ENCODE measurements at places on chromosomes 3 and 15. TPM values are rescaled to one million over a fixed set of nuclear protein-coding genes. Genes with fewer than 3 reads are reported as not detected.

PLA2G4F gene
- 10.2 TPM for total RNA-seq

GRCh38 chr3:82196645-82197044 lies 435.2 kb upstream of the GBE1 start:
- no peak for DNase-seq

DNA sequence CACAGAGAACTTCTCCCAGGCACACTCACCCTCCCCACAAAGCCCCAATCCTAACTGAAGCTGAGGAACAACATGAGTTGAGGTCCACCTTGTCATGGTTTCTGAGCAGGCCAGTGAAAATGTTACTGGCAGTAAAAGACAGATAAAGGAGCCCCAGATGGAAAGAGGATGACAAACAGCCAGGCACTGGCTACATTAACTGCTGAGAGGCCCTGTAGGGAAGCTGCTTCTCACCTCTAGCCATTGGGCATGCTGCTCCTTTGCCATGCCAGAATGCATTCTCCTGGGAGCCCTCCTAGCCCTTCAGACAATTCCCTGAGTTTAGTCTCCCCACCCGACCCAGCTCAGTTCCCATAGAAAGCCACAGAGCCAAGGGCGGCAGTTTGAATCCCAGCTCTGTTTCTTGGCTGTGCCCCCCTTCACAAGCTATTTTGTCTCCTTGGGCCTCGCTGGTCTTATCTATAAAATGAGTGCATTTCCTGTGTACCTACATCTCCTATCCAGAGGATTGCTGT lies 60.5 kb downstream of the LMCD1 start:
- no peak for DNase-seq

- no peak for DNase-seq
These were observed 55.8 kb upstream of the ACAD9 start for GRCh38 chr3:128823631-128824030.

DNA sequence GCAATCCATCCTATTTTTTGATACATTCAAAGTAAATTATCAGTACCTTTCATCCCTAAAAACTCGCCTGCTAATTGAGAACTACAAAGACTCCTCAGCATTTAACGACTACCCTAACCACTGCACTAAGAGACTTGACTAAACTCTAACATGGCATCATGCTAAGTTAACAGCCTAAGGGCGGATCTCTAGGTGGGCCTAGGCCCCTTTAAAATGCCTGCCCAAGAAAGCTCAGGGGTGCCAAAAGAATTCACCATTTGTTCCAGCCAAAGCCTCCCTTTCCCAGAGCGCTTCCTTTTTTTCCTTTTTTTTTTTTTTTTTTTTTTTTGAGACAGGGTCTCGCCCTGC lies 568 bp upstream of the NEK4 start:
- no peak for DNase-seq

GRCh38 chr15:96146726-96147125 lies 183.8 kb upstream of the NR2F2 start:
- DNase-seq = no peak

DNA sequence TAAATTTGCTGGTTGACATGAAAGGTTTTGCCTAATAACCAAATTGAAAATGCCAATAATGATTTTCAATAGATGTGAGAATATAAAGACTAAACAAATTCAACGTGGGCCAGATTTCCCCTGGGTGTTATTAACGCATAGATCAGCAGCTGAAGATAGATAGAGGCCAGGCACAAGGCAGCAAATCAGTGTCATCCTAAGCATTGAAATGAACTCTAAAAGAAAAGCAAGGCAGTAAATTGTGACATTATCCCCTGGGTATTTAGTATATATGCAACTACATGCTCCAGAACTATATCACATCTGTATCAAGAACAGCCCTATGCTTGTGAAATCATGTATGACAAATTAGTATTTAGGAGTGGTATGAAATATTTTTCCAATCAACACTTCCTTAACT lies 167.1 kb upstream of the EPHA3 start:
- no peak for DNase-seq

DNA sequence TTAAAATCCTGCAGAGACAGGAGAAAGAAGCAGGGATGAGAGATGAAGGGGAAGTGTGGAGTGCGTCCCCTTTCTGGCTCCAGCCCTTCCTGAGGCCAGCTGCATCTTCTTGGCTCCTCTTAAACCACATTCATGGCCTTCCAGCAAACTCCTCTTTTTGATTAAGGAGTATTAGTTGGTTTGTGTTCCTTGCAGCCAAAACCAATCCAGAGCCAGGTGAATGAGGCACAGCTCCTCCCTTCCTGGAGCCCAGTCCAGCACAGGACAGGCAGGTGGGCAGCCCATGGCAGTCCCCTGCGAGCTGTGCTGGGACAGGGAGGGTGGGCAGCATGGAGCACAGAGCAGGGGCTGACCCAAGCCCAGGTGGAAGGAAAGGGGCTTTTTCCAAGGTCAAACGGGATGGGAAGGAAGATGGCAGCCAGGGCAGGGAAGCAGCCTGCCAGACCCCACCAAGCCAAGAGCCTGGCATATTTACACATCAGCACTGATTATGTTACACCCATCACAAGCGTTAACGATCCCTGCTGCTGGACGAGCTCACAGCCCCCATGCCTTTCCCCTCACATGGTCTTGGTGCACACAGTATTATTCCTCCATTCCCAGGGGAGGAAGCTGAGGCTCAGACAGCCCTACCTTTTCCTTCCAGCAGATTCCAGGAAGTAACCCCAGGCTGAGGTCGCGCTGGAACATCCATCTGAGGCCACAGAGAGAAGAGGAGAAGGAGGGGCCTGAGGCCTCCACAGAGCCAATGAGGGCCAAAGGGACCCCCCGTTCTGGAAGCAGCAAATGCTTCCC lies 175.6 kb downstream of the SMAD6 start:
- no peak for DNase-seq

DNA sequence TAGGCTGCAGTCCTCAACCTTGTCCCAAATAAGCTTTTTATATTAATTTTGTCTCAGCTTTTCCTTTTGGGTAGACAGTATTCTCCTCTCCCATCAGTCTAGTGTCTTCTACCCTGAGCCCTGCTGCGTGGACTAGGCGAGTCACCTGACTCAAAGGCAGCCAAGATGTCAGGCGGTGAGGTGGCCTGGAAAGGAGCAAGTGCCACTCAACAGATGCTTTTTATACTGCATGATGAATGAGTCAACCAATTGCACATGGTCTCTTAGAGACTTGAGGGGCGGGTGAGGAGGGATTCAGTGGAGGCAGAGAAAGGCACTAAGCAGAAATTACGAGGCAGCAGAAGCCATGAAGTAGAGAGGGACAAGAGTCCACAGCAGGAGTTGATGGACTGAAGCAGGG lies 95.9 kb downstream of the FRMD4B start:
- no peak for DNase-seq

DNA sequence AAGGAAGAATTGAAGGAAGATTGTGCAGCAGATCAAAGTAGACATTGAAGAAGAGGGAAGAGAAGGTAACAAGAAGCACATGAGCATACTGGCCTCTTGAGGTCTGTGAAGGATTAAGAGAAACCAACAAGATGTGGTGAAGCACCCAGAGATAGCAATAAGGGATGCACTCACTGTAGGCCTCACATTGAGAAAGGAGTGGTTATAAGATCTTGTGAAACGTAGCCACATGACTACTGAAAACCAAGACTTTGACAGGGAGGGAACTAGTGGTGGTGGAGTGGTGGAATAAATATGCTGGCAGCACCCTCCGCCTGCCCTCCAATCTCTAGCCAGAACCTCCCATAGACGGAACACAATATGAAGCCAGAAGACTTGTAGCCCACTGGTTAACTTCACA lies 651.2 kb downstream of the DIPK2A start:
- DNase-seq = no peak

DNA sequence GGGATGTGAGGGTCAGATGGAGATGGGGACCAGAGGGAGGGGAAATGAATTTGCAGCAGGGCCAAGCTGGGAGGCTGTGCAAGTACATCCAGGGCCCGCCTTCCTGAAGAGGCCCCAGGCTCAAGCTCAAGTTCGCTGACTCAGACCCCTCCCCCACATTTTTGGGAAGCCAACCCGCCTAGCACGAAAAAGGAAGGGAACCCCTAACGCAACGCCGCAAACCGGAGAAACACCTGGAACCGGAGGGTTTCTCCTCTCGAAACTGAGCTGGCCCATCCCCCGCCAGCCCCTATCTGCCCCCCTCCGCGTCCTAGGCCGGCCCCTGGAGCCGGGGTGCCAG lies 624 bp downstream of the AP3B2 start:
- no peak for DNase-seq

DNA sequence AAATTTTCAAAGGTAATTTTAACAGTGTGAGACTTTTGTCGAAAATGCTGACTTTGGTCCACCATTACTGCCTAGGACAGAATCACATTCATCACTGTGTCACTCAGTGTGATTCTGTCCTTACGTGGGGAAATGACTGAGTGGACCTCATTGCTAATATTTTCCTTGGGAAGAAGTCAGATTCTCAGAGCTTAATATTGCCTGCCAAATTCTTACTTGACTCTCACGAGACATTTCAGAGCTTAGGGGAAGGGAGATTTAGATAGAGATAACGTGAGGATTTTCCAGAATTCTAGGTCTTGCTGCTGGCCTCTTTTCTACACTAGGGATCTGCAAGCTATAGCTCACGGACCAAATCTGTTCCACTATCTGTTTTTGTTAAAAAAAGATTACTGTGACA lies 270.4 kb downstream of the SUCLG2 start:
- no peak for DNase-seq

DNA sequence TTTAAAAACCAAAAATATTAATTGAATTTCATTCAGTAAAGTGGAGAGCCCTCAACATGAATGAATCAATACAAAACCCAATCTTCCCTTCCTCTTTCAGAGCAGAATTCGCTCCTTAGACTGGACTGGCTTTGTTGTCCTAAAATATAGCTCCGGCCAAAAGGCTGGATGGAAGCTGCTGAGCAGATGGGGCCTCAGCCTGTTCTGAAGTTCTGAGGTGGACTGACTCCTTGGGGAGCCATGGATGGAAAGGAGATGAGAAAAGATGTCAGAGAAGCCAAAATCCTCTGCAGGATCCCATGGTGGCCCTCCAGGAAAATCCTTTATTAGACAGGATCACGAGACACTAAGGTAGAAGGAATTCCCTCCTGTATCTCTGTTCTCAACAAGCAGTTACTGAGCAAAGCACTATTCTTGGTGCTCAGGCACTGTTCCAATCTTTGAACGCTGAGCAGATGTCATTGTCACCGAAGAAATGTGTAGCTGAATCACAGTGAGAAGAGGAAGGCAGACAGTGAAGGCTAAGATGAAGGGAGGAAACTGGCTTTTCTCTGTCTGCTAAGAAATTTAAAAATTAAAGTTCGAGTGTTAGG lies 122.0 kb downstream of the SEMA6D start:
- DNase-seq = no peak
